ENCODE measurements at places on chromosomes 13 and 19. TPM values are rescaled to one million over a fixed set of nuclear protein-coding genes. Genes with fewer than 3 reads are reported as not detected.

- DNase-seq = no peak
These were observed 5.1 kb downstream of the ZNF784 start for GRCh38 chr19:55619286-55619685.

- DNase-seq = no peak
These were observed 19.6 kb downstream of the KCNC3 start for GRCh38 chr19:50309396-50310125.

DNA sequence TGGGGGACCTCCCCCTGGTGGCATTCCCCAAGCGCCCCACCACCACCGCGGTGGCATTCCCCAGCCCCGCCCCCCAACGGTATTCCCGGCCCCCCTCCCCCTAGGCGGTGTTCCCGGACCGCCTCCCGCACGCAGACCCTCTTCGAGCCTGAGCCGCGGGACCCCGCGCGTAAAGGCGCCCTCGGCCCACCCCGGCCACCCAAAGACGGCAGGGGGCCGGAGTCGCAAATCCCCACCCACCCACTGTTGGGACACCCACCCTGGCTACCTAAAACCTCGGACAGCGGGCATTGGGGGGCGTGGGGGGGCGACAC, 22.4 kb downstream of the OLFM2 start:
- no peak for DNase-seq

GRCh38 chr13:80083853-80084676, 256.9 kb downstream of the SPRY2 start:
- DNase-seq = no peak

DNA sequence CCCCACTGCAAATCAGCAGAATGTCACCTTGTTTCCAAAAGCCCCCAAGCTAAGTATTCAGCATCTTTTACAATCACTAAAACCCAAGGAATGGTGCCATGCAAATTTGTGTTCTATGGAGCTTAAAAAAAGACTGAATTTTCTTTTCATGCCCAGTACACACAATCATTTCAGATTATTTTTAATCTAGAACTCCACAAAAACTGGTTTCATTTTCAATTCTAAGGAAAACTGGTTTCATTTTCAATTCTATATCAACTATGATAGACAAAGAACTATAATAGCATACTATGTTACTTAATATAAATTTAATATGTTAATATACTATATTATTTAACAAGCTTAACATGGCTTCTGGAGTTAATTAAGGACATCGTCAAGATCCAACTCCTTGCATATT, 88.4 kb upstream of the DOCK9 start:
- no peak for DNase-seq

DNA sequence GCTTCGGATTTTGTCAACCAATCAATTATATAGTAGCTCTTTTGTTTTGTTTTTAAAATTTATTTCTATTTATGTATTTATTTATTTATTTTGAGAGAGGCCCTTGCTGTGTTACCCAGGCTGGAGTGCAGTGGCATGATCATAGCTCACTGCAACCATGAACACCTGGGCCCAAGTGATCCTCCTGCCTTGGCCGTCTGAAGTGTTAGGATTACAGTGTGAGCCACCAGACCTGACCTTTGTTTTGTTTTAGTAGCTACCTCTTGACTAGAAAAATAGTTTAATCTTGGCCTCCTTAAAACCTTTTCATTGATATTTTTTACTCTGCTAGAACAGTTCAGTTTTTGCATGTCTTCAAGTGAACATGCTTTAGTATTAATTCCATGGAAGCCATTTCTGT, 15.1 kb downstream of the GARRE1 start:
- DNase-seq = no peak

- DNase-seq = no peak
These were observed 16.2 kb downstream of the MCF2L start for GRCh38 chr13:112984954-112985802.

DNA sequence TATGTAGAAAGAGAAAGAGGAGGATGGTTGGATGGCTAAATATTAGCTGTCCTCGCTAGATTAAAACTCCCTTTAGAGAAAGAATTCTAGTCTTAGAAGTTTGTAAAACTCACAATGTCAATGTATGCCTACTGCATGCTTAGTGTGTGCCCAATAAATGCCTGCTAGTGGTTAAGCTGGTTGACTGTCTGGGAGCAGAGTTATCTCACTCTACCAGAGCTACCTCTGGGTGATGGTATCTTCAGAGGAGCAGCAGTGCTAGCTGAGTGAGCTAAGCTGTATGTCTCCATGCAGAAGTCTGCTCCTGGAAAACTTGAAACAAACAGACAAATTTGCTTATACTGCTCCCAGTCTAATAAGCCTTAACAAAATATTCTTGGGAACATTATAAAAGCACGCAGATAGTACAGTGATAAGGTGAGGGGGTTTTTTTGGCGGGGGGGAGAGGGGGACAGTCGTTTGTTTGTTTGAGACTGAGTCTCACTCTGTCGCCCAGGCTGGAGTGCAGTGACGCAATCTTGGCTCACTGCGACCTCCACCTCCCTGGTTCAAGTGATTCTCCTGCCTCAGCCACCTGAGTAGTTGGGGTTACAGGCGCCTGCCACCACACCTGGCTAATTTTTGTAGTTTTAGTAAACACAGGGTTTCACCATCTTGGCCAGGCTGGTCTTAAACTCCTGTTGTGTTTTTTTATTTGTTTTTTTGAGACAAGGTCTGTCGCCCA, 202.8 kb upstream of the TSC22D1 start:
- no peak for DNase-seq

- no peak for DNase-seq
These were observed 41.1 kb upstream of the CHST8 start for GRCh38 chr19:33580645-33581037.

- no peak for DNase-seq
These were observed 2056.0 kb downstream of the OLFM4 start for GRCh38 chr13:55084630-55085029.

DNA sequence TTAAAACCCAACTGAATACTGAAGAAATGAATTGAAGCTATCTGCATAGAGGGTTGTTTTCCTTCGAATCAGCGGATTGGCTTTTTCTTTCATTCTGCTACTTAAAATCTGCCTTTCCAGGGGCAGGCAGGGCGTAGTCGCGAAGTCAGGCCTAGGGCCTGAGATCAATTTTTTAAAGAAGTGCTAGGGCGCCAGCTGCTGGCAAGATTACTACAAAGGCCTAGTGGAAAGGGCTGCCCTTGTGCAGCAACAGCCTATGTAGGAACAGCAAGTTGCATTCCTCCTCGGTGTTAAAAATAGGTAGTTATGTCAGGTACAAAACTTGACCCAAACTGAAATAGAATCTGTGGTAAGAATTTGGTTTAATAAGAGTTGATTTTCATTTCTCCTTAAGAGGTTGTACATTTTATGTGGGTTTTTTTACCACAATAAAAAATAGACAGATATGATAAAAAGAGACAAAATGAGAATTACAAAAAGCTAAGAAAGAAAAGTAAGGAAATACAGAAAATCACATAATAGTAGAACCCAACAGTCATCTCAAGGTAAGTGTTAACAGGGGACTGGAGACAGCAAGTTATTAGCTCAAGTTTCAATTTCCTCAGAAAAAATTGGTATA, 9.5 kb upstream of the URAD start:
- peak; percentile 67 for DNase-seq

- DNase-seq = no peak
These were observed 30.1 kb downstream of the TPP2 start for GRCh38 chr13:102626928-102627327.

- DNase-seq = no peak
These were observed 67.2 kb upstream of the OLFM4 start for GRCh38 chr13:52961256-52961910.

DNA sequence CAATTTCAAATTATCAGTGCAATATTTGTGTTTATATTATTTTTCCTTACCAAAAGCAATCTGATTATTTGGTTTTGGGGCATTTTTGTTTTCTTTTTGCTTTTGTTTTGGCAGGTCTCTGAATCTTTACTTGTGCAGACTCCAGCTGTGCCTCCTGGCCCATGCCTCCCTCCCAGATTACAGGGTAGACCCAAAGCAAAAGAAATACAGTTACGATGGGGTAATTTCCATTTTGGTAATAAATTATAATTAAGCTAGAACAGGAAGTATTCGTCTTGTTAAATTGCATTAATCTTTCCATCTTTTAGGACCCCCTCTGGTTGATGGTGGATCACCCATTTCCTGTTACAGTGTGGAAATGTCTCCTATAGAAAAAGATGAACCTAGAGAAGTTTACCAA, 29.2 kb upstream of the MLNR start:
- no peak for DNase-seq

DNA sequence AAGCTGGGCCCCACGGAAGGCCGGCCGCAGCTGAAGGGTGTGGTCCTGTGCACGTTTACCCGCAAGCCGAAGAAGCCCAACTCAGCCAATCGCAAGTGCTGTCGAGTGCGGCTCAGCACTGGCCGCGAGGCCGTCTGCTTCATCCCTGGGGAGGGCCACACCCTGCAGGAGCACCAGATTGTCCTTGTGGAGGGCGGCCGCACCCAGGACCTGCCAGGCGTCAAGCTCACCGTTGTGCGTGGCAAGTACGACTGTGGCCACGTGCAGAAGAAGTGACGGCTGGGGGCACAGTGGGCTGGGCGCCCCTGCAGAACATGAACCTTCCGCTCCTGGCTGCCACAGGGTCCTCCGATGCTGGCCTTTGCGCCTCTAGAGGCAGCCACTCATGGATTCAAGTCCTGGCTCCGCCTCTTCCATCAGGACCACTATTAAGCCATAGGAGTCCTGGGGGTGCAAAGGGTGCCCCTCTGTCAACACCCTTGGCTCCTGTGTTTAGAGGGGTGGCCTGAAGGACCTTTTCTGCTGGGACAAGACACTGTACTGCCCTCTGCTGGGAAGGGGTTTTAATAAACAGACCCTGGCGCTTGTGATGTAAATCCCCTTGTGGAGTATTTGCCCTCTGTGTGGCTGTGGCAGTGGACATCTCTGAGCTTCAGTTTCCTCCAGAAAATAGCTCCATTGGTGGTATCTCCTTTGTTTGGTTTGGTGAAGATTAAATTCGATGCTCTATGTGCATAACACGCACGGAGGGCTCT, 1.9 kb downstream of the MRPS12 start:
- DNase-seq = no peak

DNA sequence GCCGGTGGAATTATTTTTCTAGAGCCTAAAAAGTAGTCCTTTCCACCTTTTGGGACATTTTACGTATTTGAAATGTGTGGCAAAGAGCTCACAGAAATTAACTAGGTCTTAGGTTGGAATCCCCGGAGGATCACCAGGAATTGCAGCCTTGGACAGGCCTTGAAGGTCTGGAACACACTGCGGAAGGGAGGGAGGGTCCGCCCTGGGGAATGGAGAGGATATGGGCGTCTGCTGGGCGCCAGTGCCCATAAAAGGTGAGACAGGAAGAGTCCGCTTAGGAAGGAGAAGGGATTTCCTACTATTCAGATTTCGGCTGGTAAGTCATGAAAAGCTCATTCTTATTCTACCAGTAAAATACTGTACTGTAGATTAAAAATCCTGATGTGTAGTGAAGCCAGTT, 111.9 kb downstream of the COL4A2 start:
- peak; percentile 75 for DNase-seq

DNA sequence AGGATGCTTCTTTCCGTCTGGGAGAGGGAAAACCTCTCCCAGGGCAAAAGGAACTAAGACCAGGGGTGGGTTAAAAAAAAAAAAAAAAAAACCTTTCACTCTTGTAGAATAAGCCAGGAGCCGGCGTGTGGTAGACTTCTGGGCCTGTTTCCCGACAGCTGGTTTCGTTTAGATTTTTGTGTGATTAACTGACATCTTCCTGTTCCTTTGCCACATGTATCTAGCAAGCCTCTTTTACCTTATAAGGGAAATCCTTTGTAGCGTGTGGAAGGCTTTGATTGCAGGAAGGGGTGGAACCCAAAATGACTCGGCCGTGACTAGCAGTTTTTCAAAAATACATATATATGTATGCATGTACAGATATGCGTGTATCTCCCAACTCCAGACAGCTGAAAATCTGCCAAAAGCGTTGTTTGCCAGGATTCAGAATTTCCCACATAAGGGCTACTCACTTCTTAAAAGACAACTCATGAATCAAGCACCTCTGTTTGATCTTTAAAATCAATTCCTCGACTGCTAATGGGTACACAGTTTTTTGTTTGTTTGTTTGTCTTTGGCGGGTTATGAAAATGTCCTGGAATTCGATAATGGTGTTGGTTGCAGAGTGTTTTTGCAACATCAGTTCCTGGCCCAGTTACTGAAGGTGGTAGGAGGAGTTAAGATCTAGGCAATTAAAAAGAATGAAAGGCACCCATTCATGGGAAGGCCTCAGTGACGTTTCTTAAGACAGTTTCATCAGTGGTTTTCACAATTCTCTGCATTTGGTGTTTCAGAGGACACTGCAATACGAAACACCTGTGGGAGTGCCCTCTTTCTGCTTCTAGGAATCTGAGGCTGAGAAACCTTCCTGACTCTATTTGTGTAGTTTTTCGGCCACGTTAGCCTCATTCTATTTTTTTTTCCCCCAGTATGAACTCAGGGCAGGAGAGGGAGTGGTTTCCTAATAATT, 2.7 kb downstream of the TPM4 start:
- peak; percentile 86 for DNase-seq

GRCh38 chr13:99601535-99601934, 100.3 kb downstream of the TM9SF2 start:
- DNase-seq = no peak

GRCh38 chr13:44231786-44232516, 141.7 kb upstream of the SERP2 start:
- no peak for DNase-seq

- DNase-seq = no peak
These were observed 35.7 kb downstream of the ZSWIM4 start for GRCh38 chr19:13830741-13831536.

GRCh38 chr13:73767747-73768315, 366.4 kb downstream of the KLF12 start:
- DNase-seq = no peak

DNA sequence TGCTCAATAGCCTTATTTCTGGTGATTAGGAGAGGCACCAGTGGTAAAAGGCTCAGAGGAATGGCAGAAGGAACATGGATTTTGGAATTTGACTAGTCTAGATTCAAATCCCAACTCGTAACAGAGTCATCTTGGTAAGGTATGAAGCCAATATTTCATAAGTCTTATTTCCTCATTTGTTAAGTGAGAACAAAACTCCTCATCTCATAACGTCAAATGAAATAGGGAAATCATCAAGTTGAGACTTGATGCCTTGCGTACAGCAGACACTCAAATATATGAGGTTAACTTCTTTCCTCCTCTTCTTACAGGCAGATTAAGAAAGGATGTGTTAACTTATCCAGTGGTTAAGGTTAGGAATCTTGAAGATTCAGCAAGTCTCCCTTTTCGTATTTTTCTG, 189.2 kb downstream of the DLEU7 start:
- no peak for DNase-seq

- DNase-seq = no peak
These were observed 1.6 kb upstream of the BBC3 start for GRCh38 chr19:47232422-47233211.

- no peak for DNase-seq
These were observed 19.3 kb upstream of the RASA3 start for GRCh38 chr13:114151565-114152284.

- DNase-seq = no peak
These were observed 270.5 kb downstream of the DIAPH3 start for GRCh38 chr13:59893266-59893665.

- peak; percentile 45 for DNase-seq
These were observed 1.9 kb downstream of the KCTD12 start for GRCh38 chr13:76884186-76884906.

- DNase-seq = no peak
These were observed 3.2 kb downstream of the LENG9 start for GRCh38 chr19:54460230-54461005.

GRCh38 chr19:58439576-58440554, at the start of gene ZNF132:
Gene ZNF132, minus strand, starts transcription at chr19:58440153. Its CDS starts 332 bp downstream, at chr19:58439821.
- DNase-seq = peak; percentile 99

PNMA8C gene
- 0.12 TPM for total RNA-seq

C5AR2 gene
- total RNA-seq = 0.37 TPM

ADGRL1 gene
- total RNA-seq = 11.3 TPM

FCAR gene
- total RNA-seq = 1.7 TPM

MVB12A gene
- total RNA-seq = 12.1 TPM

TMEM190 gene
- not detected for total RNA-seq

ZNF583 gene
- 6.0 TPM for total RNA-seq

DOCK9 gene
- 73.7 TPM for total RNA-seq
